Activated CD4-positive, alpha-beta T cell treated with anti-CD3 and anti-CD28 coated beads for 36 hours (primary cell): ENCODE measurements at places on chromosomes 5 and 9.

- DNase-seq = no peak
Measured at GRCh38 chr9:14315875-14316601, 2.1 kb upstream of the NFIB start.

DNA sequence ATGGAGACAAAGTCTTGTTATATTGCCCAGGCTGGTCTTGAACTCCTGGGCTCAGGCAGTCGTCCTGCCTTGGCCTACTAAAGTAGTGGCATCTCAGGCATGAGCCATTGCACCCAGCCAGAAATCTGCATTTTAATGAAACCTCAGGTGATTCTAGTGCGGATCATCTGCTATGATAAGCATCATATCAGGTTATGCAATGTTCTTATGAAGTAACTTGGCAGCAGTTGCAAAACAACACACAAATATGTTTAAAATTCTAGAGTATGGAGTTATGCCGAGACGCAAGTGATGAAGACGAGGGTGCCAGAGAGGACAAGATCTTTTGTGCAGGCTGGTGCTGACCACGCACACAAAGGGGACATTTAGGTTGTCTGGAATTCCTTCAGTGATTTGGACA, 153.2 kb upstream of the MEF2C start:
- no peak for DNase-seq

- DNase-seq = no peak
Measured at GRCh38 chr5:9919306-9920030, 289.3 kb upstream of the TAS2R1 start.

- DNase-seq = no peak
Measured at GRCh38 chr5:154461531-154461930, 15.7 kb downstream of the SAP30L start.

- no peak for DNase-seq
Measured at GRCh38 chr5:140153905-140154304, 21.1 kb upstream of the CYSTM1 start.

DNA sequence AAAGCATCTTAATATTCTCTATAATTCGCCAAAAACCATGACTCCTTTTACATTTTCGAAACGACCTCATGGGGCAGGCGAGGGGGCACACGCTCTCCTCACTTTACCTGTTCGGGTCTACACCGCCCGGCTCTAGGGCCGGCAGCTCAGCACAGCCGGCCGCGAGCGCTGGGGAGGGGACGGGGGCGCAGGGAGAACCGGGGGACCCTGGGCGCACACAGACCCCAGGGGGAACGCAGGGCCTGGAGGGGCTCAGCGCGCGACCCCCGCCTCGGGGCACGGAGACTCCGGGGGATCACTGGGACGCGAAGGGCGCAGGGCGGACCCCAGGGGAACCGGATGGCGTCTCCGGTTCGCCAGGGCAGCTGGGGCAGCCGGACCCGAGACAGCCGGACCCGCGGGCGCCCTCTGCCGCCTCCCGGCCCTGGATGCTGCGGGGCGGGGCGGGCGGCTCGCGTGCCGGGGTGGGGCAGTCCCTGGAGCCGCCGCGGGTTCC, at the start of gene AHRR:
AHRR (plus strand) TSS at position 485 of the 496 bp plus-strand sequence. CDS start 22,189 bp downstream, outside the sequence.
- DNase-seq = peak; percentile 77

DNA sequence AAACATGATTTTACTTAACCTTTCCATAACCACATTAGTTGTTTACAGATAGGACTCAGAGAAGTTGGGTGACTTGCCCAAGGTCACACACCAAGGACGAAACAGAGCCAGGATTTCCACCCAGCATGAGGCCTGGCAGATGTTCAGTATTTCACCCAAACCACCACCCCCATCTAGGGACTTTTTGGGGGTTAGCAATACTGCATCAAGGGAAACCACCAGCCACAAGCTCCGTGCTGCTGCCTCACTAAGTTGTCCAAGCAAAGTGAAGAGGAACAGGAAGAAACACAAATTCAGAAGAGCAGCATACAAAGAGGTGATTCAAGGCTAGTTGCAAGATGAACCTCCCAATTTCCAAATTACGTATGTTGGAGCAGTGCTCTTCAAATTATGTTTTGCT, 219.6 kb upstream of the RORB start:
- peak; percentile 7 for DNase-seq

DNA sequence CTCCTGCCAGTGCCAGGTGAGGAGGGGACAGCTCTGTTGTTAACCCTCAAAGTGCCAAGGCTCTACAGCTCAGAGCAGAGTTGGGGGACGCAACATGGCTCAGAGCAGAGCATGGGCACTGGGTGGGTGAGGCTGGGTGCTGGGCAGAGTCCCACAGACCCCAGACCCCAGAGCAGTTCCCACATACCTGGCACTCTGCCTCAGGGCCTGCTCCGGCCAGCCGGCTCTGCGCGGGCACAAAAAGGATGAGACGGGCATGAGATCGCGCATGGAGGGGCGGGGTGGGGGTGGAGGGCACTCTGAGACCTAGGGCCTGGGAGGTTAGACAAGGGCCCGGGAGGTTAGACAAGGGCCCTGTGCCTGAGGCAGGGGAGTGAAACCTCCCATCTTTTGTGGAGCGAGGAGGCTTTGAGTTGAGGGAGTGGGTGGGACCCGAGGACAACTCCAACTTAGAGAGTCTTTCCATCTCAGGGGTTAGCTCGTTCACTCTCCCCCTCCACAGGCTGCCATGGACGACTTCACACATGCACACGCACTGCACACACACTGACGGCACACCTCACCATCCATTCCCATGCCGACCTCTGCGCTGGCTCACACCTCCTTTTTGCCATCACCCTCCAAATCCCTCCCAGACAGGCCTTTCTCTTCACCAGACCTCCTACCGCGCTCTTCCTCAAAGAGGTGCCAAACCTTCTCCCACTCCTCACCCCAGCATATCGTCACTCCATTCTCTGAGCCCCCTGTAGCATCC, 22.0 kb downstream of the PCDH1 start:
- no peak for DNase-seq

DNA sequence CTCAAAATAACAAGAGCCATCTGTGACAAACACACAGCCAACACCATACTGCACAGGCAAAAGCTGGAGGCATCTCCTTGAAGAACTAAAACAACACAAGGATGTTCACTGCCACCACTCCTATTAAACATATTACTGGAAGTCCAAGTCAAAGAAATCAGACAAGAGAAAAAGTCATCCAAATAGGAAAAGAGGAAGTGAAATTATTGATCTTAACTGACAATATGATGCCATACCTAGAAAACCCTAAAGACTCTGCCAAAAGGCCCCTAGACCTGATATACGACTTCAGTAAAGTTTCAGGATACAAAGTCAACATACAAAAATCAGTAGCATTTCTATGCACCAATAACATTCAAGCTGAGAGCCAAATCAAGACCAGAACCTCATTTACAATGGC, 30.0 kb upstream of the MACIR start:
- no peak for DNase-seq

DNA sequence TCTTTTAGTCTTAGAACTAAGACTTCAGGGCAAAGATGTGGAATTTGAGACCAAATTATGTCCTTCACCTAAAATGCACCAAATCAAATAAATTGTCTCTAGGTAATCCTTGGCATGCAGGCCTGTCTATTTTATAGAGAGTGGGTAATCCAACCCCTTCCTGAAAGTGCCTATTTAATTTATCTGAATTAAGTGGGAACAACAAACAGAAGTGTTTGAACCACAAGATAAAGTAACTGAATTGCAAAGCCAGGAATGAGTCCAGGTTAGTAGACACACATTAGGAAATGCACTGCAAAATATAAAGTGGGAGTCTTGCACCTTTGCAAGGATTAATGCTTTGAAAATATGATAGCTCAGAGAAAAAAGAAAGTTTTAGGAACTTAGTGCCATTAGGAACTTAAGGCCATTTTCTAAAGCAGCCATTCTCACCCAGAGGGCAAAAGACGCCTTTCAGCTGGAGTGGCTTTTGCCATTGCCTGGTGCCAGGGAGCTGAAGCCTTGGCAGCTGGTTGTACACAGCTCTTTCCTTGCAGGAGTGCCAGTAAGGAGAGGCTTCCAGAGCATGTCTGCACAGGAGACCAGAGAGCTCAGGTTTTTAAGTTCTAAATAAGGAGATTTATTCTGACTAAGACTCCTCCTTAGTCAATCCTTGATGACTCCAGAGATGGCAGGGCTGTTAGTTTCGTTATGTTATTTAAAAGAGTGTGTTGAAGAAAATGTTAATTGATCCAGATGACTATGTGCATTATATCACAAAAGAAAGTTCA, 151.7 kb upstream of the ELL2 start:
- no peak for DNase-seq

GRCh38 chr9:118028225-118028624, 324.0 kb downstream of the TLR4 start:
- DNase-seq = no peak

- no peak for DNase-seq
Measured at GRCh38 chr5:64514612-64515011, 8.8 kb downstream of the RGS7BP start.

- no peak for DNase-seq
Measured at GRCh38 chr9:18037981-18038380, 436.0 kb upstream of the ADAMTSL1 start.

GRCh38 chr5:90849939-90850338, 291.3 kb downstream of the ADGRV1 start:
- no peak for DNase-seq
